Activated naive CD4-positive, alpha-beta T cell treated with anti-CD3 and anti-CD28 coated beads, Interleukin-2, amount 10 ng/mL, durations not matched to agents 7 days and 5 days (primary cell): ENCODE measurements at places on chromosomes 3 and 15.
A peak's percentile ranks its signal among the peaks of the same experiment; 100 is the strongest.

DNA sequence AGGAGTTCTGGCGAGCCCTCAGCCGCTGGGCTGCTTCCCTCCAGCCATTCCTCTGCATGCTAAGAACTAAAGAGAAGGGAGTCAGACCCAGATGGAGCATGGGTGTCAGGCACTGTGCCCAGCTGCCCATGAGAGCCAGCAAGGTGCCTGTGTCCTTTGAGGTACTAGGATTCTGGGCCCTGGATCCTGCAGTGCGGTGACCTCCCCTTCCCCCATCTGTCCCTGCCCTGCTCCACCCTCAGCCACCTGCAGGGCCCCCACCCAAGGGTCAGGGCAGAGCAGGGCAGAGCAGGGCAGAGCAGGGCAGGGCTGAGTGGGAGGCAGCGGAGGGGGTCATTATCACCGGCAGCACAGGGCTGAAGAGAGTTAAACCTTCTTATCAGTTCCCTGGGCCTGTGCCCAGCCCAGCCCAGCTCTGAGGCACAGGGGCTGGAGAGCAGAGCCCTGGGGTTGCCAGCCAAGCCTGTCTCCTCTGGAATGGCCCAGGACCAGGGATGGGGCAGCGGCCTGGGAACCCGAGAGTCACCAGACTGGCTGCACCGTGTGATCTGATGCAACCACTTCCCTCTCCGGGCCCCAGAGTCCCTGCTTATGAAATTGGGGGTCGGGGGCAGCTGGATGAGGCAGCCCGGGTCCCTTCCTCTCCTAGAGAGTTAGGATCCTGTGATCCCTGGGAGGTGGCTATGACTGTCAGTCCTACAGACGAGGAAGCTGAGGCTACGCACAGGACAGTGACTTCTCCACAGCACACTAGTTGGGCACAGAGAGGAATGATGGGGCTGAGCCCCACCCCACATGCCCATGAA lies 17.3 kb downstream of the ZDHHC19 start:
- no peak for DNase-seq

DNA sequence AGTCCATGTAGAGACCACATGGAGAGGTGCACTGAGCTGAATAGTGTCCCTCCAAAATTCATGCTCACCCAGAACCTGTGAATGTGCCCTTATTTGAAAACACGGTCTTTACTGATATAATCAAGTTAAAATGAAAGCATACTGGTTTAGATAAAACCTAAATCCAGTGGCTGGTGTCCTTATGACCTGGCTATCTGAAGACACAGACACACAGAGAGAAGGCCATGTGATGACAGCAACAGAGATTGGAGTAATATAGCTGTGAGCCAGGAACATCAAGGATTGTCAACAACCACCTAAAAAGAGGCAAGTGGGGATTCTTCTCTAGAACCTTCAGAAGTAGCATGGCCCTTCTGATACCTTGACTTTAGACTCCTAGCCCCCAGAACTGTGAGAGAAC lies 54.7 kb upstream of the CD47 start:
- DNase-seq, result no peak

DNA sequence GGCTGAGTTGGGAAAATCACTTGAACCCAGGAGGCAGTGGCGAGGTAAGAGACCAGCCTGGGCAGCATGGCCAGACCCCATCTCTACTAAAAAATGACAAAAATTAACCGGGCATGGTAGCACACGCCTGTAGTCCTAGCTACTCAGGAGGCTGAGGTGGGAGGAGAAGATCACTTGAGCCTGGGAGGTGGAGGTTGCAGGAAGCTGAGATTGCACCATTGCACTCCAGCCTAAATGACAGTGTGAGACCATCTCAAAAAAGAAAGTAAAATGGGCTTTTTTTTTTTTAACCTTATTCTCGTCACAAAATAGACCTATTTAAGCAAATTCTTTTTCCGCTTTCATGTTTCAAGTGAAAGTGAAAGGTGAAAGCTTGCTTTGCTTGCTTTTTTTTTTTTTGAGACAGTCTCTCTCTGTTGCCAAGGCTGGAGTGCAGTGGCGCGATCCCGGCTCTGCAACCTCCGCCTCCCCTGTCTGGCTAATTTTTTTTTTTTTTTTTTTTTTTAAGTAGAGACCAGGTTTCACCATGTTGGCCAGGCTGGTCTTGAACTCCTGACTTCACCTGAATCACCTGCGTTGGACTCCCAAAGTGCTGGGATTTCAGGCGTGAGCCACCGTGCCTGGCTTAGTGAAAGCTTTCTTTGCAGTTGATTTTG lies 3.6 kb downstream of the PDIA3 start:
- DNase-seq, result peak; percentile 70

DNA sequence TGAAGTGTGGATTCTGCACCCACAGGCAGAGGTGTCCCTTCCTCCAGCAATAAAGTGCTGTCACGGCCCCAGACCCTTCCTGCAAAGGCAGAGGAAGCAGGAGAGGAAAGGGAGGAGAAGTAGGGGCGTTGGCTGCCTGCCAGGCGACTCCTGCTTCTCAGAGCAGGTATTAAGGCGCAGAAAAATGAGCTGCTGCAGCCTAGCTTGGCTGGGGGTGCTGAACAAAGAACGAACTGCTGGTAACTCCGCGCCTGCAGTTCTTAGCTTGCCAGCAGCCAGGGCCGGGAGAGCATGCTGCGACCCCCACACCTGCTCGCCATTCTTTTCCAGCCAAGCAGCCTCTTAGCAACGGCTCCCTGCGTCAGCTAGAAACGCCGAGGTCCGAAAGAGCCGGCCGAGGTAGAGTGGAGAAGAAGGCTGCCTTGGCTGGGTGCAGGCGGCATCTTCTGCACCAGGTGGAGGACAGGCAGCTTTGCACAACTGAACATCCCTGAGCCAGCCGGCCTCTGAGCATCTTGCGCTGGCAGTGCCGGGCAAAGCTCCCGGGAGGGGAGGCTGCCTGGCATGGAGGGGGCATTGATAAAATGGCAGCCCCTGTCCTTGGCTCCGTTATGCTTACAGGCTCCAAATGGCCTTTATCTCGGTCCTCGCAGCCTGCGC lies 296.0 kb downstream of the MEX3B start:
- no peak for DNase-seq
